Karpas-422 (cell line): ENCODE measurements at places on chromosomes 4 and X. TPM values are rescaled to one million over a fixed set of nuclear protein-coding genes. Genes with fewer than 3 reads are reported as not detected.

DNA sequence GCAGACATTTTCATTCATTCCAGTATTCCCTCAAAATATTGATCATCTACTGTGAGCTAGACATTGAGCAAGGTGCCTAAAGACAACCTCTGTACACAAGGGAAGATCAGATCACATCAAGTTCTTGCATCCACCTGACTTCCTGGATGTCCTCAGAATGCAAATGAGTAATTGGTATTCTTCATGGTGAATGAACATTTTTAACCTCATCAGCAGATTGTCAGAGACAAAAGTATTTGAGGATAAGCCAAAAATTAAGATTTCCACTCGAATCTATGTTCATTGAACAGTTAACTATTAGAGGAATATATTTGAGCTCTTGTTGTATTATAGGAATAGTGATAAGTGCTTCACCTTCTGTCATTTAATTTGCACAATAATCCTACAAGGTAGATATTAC, 1.3 kb downstream of the SMARCAD1 start:
- DNase-seq, result no peak

- no peak for DNase-seq
Measured at GRCh38 chr4:92618968-92619367, 315.2 kb downstream of the GRID2 start.

DNA sequence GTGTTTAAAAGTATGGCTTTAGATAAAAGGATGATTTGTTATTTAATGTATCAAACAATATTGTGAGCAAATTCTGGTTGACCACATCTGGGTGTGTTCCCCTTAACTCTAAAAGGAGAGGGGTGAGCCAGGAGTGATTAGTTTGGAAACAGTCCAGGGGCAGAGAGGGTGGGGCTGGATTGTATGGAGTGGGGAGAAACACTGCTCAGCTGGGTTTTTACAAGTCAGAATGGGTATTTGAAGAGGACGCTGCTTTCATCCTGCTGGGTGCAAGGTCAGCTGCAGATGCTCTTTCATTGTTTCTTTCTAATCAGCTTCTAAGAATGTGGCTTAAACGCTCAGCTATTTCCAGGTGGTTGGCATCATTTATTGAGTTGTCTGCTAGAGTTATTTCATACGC, 82.8 kb upstream of the LIMCH1 start:
- no peak for DNase-seq

DNA sequence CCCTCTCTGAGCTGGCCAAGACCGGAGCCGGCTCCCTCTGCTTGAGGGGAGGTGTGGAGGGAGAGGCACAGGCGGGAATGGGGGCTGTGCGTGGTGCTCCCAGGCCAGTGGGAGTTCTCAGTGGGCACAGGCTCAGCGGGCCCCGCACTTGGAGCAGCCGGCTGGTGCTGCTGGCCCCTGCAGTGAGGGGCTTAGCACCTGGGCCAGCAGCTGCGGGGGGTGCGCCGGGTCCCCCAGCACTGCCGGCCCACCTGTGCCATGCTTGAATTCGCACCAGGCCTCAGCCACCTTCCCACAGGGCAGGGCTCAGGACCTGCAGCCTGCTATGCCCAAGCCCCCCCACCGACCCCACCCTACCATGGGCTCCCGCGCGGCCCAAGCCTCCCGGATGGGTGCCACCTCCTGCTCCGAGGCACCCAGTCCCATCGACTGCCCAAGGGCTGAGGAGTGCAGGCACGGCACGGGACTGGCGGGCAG, 602.5 kb downstream of the KCTD8 start:
- no peak for DNase-seq

Gene ZNF141
- total RNA-seq, result 71.9 and 133 TPM in 2 replicates

Gene GPR50
- not detected in 2 replicates for total RNA-seq

Gene NXF2B
- not detected in 2 replicates for total RNA-seq

Gene PNMA5
- total RNA-seq, result not detected in 2 replicates

GRCh38 chr4:114025176-114025777, 45.8 kb upstream of the ARSJ start:
- DNase-seq, result peak; percentile 43

Gene ARR3
- not detected in 2 replicates for total RNA-seq

Gene RGN
- total RNA-seq, result not detected in 2 replicates
